ENCODE measurements at places on chromosomes 11 and 22.

- DNase-seq: peak; percentile 73
Observed at GRCh38 chr11:32312865-32313403, 122.4 kb downstream of the WT1 start.

DNA sequence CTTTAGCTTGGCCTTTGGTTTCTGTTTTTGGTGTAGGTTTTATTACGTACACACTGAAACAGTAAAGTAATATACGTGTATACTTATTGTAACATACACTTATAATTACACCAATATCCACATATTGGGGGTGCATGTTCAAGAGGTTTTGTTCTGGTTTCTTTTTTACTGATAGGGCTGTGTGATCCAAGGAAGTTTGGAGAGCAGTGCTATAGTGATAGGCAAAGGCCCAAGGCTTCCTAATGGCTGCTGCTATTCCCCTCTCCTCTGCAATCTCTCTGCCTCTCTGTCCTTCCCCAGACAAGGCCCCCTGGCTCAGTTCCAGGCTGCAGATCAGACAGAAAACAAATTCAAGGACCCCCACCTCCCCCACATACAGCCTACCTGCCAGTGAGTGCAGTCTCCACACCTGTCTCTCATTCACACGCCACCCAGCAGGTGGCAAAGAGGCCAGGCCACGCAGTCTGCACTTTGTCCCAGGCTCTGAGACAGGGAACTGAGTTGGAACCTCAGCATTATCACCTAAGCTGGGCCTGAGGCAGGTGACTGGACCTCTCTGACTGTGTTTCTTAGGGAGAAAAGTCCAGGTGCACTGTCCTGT lies 15.1 kb downstream of the TMEM184B start:
- no peak for DNase-seq

DNA sequence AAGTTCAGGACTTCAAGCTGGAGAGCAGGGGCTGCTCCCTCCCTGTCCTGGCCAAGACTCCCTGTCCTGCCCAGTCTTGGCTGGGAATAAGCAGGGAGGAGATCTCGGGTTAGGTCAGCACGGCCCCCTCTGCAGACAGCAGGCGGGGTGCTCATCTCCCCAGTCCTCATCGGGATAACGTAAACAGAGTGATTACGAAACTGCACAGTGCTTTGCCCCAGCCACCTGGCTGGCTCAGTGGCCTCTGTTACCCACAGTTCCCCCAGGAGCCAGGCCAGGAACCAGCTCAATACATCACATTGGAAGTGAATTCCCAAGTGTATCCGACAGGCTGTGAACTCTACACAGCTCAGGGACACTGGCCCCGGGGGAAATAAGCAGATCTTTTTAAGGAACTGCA lies 42.7 kb upstream of the KCNJ11 start:
- no peak for DNase-seq

DNA sequence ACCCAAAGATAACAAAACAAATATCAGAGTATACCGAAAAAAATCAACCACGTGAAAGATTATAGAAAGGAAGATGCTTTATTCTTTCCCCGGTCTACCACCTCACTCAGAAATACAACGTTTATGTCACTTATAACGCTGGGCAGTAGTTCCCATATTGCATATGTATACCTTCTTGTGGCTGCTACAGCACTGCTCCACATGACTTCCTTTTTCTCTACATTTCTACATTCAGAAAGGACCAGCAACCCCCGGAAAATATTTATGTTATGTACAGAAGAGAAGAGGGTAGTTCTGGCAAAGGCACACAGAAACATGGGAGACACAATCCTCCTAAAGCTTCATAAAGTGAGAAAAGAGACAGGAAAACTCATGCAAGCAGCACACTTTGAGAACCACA lies 56.8 kb downstream of the MTMR2 start:
- no peak for DNase-seq

- DNase-seq: peak; percentile 24
Observed at GRCh38 chr22:19523240-19524169, 705 bp downstream of the CLDN5 start.

DNA sequence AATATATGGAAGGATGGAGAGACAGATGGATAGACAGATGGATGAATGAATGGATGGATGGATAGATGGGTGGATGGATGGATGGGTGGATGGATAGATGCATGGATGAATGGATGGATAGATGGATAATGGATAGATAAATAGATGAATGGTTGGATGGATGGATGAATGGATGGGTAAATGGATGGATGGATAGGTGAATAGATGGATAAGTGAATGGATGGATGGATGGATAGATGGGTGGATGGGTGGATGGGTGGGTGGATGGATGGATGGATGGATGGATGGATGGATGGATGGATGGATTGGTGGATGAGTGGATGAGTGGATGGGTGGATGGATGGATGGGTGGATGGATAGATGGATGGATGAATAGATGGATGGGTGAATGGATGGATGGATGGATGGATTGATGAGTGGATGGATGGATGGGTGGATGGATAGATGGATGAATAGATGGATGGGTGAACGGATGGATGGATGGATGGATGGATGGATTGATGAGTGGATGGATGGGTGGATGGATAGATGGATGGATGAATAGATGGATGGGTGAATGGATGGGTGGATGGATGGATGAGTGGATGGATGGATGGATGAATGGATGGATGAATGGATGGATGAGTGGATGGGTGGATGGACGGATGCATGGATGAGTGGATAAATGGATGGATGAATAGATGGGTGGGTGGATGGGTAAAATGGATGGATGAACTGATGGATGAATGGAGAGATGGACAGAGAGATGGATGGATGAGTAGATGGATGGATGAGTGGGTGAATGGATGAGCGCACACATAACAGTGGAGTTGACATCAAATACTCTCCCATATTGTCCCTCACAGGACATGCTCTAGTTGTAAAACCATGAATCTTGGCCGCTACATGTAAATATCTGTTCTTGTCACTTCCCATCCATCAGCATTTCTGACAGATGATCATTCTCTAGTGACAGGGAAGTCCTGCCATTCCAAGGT lies 8.8 kb downstream of the LSP1 start:
- no peak for DNase-seq

GRCh38 chr22:37188901-37189466 lies 937 bp upstream of the C1QTNF6 start:
- no peak for DNase-seq

DNA sequence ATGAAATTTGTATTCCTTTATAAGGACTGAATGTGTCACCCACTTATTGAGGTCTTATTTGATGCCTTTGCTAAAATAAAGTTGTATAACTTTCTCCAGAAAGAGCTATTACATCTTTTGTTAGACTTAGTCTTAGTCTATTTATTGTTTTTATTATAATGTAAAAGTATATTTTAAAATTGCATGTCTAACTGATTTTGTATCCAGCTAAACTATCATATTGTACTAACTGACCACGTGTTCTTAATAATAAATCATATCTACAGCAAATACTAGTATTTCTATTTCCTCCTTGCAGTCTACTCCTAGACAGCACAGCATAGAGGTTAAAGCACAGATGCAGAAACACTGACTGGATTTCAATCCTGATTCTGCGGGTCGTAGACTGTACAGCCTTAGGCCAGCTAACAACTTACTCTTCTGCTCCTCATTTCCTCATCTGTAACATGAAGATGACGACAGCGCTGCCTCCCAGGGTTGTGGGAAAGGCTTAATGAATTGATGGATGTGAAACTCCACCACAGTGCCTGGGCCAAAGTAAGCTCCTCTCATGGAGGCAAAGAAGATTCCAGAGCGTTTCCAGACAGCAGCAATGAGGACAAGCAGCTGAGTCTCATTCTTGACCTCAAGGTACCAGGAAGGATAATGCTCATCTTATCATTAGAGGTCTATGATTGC lies 13.2 kb downstream of the IFITM10 start:
- DNase-seq: no peak

GRCh38 chr11:77402218-77402556 lies 71.7 kb downstream of the PAK1 start:
- DNase-seq: no peak

GRCh38 chr11:127789927-127790326 lies 789.4 kb upstream of the KIRREL3 start:
- DNase-seq: no peak

- DNase-seq: no peak
Observed at GRCh38 chr22:19827341-19828034, 27.2 kb downstream of the GNB1L start.

DNA sequence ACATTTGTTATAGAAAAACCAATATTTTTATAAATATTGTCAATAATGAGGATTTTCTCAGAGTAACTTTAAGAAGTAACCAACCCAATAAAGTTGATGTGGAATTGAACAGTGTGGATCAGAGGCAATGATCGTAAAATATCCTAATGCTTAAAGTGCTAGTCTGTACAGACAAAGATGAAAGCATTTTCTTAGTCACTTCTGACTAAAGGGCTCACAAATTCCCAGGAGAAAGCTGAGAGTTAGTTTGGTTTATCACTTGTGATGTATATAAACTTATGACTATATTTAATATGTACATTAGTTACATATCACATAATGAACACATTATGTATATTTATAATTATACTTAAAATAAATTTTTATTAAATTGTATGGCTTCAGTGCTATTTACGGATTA lies 25.4 kb upstream of the DDI1 start:
- DNase-seq: no peak

DNA sequence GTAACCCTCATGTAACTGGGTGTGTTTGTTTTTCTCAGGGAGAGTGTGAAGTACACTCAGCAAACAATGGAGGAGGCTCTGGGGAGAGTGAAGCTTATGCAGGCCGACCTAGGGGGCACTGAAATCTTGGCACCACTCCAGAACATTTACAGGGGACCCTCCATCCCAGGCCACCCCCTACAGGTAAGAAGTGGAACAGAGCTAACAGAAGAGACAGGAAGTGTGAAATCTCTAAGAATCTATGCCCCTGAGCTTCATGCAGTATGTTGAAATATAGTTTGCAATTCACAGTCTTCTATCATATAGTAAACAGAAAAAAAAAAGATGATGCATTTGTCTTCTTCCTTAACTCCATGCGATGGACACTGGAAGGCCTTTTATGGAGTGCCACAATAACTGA lies 8.4 kb downstream of the VWA5A start:
- no peak for DNase-seq

GRCh38 chr11:2564588-2565425 lies 120.0 kb downstream of the KCNQ1 start:
- DNase-seq: no peak

- DNase-seq: no peak
Observed at GRCh38 chr22:23583836-23584235, 3.7 kb upstream of the IGLL1 start.

DNA sequence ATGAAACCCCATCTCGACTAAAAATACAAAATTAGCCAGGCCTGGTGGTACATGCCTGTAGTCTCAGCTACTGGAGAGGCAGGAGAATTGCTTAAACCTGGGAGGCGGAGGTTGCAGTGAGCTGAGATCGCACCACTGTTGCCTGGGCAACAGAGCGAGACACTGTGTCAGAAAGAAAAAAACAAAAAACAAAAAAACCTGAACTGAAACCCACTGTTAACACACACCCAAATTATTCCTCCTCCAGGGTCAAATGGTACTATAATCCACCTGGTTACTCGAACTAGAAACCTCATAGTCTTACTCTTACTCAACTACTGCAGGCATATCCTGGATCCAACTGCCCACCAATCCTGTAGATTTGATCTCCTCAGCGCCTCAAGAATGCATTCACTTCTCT lies 35.5 kb downstream of the USP28 start:
- DNase-seq: no peak

- peak; percentile 87 for DNase-seq
Observed at GRCh38 chr11:35035894-35036408, 103.0 kb upstream of the CD44 start.

GRCh38 chr11:66277471-66278362 lies at the start of gene CNIH2:
TSS of gene CNIH2 (plus strand) at chr11:66278175. CDS start at chr11:66278457, 282 bp downstream.
- peak; percentile 47 for DNase-seq

GRCh38 chr11:1425006-1425405 lies 35.3 kb downstream of the BRSK2 start:
- DNase-seq: no peak

- no peak for DNase-seq
Observed at GRCh38 chr22:41656556-41656955, 32.1 kb downstream of the SNU13 start.

GRCh38 chr11:131454490-131454889 lies 84.1 kb downstream of the NTM start:
- no peak for DNase-seq

DNA sequence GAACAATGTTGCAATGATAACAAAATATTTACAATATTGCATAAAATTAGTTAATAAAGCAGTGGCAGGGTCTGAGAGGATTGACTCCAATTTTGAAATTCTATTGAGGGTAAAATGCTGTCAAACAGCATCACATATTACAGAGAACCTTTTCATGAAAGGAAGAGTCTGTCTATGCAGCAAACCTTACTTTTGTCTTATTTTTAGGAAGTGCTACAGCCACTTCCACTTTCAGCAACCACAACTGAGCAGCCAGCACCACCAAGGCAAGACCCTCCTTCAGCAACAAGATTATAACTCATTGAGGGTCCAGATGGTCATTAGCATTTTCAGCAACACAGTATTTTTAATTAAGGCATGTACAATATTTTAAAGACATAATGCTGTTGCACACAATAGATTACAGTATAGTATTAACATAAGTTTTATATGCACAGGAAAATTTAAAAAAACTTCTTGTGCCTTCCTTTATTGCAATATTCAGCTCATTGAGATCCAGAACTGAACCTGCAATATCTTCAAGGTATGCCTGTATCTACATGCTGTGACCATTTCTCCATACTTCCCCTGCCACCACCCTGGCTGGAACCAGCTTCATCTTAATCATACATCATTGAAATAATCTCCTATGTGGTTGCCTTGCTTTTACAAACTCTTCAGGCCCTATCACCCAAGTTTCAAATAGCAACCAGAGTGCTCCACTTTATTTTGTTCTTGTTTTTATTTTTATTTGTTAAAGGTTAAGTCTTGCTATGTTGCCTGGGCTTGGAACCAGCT lies 711.2 kb downstream of the KCNA4 start:
- DNase-seq: no peak

GRCh38 chr11:30333405-30333804 lies 10.5 kb downstream of the ARL14EP start:
- no peak for DNase-seq

- DNase-seq: no peak
Observed at GRCh38 chr11:2763984-2764383, 64.2 kb upstream of the KCNQ1OT1 start.

DNA sequence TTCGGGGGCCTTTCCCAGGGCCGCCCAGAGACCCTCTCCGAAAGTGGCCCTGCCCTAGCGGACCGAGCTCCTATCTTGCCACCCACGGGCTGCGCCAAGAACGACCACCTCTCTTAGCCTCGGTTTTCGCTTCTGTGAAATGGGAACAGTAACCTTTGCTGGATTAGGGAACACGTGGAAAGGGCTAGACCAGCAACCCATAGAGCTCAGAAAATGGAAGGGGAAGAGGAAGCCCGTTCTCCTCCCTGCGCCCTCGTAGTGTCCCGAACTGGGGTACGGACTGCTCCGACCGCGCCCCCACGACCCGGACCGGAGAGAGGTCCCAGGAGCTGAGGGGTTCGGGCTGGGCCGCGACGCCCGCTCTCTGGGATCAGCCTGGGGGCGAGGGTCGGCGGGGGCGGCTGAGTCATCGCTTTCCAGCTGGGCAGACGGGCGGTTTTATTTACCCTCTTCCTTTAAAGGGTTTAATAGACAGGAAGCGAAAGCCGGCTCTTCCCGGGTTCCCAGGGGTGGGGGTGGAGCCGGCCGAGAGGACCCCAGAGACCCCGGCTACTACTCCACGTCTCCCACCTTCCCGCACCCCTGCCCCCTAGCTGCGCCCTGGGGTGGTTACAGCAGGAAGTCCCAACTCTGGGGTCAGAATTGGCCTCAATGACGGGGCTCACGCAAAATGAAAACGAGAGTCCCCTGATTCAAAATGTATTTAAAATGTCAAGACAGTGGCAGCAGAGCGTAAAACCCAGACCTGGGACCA lies 907 bp upstream of the PHLDA2 start:
- DNase-seq: peak; percentile 34

All from AG08395 (cell line).